ENCODE measurements at places on chromosomes 6 and 20.

- DNase-seq, result no peak
Observed at GRCh38 chr6:165680975-165681374, 17.9 kb upstream of the PDE10A start.

DNA sequence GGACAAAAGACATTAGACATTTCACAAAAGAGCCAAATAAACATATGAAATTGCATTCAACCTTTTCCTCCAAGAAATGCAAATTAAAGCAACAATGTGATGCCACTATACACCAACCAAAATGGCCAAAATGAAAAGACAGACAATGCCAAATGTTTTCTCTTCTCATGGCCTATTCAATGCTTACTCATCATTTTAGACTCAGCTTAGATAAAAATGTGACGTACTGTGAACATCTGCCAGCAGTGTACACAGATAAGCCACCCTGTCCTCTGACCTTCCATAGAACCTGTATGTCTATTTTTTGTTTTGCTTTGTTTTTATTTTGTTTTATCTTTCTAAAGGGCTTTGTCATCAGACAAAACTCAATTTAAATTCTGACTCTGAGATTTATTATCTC lies 385.2 kb downstream of the FRK start:
- no peak for DNase-seq

DNA sequence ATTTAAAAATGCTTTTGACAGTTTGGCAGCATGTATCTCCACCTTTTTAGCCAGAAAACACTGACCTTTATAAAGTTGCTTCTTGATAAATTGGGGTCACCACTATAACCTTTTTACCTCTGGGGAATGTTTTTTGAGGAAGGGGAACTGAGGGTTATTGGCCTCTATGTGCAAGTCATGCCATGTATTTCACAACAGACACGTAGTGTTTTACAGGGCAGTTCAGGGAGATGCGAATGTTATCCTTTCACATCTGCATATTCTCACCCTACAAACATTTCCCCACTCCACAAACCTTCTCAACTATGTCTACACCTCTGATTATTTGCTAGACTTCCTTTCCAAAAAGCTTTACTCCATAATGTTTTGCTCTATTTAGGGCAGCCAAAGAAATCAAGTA lies 17.0 kb upstream of the SLA2 start:
- DNase-seq, result peak; percentile 25

DNA sequence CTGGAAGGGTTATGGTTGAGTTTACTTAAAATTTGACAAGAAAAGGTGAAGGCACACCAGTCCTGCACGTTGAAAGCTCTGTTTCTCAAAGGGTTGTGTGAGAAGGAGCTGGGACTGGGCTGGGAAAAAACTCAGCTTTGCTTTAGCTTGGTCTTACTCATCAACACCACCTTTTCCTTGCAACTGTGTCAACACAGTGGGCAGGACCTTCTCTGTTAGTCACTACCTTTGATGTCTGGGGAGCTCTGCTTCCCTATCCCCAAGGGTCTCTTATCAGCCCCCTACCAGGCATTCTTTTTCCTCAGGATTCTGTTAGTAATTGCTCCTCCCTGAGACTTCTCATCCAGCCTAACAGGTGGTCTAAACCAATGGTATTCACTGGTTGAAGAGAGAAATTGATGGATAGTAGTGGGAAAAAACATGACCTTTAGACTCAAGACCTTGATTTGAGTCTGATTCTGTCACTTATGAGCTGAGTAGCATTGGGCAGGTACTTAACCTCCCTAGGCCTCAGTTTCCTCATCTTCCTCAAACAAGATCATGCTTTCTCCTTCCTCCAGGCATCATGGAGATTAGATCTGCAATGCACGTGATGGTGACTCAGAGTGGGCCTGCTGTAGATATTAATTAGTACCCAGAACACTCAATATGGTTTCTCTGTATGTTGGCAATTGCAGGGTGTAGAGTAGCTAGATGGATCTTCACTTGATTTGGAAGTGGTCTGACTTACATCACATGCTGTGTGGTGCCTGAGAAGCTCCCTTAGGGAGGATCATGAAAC lies 17.2 kb upstream of the FOXA2 start:
- no peak for DNase-seq

DNA sequence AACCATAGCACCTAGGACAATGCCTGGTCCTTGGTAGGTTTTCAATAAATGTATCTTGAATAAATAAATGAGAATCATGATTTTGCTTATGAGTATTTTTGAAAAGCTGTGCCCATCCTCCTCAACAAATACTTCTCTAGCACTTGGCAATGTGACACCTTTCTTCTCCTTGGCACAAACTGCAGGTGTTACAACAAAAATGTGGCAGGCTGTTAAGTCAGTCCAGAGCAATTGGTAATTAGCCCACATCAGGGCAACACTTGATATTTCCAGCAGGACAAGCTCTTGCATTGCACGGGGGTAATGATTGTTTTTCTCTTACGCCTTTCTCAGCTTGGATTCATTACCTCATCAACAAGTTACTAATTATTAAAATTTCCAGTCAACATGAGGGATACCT lies 31.6 kb upstream of the SNX9 start:
- DNase-seq, result no peak

- no peak for DNase-seq
Observed at GRCh38 chr6:44800171-44800783, 412.8 kb downstream of the CDC5L start.

DNA sequence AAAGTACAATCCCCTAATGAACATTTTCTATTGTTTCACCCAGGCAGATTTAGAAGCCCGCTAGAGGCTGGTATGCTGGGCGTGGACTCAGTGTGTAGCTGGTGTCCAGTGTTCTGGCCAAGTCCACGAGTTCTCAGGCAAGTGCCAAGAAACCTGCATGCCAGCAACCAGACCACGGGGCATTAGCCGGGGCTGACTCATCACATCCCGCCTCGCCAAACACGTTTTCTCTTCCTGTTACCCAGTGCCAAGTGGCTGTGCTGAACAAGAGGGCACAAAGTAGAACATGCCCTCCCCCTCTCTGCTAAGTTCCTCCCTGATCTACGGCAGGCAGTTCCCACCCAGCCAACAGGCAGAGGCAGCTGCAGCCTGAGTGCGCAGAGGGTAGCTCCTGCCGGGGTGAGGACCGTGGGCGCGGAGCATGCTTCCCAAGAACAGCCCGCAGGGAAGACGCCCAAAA lies 29.6 kb downstream of the RAMACL start:
- DNase-seq, result peak; percentile 51

- no peak for DNase-seq
Observed at GRCh38 chr20:47559141-47559540, 57.5 kb downstream of the NCOA3 start.

DNA sequence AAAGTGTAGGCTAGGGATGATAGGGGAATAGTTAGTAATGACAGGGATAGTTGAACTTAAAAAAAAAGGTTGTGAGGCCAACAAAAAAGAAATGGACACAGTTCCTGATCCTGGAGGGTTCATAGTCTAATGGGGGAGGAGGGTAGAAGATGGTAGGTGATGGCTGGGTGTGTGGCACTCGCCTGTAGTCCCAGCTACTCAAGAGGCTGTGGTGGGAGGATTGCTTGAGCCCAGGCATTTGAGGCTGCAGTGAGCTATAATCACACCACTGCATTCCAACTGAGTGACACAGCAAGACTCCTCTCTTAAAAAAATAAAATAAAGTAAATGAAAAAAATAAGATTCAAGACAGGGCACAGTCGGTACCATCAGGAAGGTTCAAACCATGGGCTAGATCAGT lies 2.4 kb upstream of the MICB start:
- peak; percentile 26 for DNase-seq

- DNase-seq, result no peak
Observed at GRCh38 chr6:17420368-17420767, 27.0 kb downstream of the CAP2 start.
